ENCODE measurements at places on chromosomes 4 and X.

GRCh38 chrX:11414091-11414490, 120.9 kb downstream of the AMELX start:
- DNase-seq = no peak

GRCh38 chr4:176539091-176539784, 219.5 kb downstream of the SPCS3 start:
- DNase-seq = no peak

- DNase-seq = no peak
These were observed 18.8 kb downstream of the SLC25A31 start for GRCh38 chr4:127748957-127749356.

- no peak for DNase-seq
These were observed 5.2 kb upstream of the RPGR start for GRCh38 chrX:38332505-38332904.

GRCh38 chr4:145979160-145979559, 40.5 kb upstream of the ZNF827 start:
- DNase-seq = no peak

- DNase-seq = no peak
These were observed 99.9 kb upstream of the TENM3 start for GRCh38 chr4:182143086-182143821.

- DNase-seq = no peak
These were observed 3.5 kb upstream of the RNF212 start for GRCh38 chr4:1116838-1117237.

- no peak for DNase-seq
These were observed 218.6 kb downstream of the SPCS3 start for GRCh38 chr4:176538217-176538925.

- no peak for DNase-seq
These were observed 10.1 kb downstream of the REELD1 start for GRCh38 chr4:146224326-146224966.

DNA sequence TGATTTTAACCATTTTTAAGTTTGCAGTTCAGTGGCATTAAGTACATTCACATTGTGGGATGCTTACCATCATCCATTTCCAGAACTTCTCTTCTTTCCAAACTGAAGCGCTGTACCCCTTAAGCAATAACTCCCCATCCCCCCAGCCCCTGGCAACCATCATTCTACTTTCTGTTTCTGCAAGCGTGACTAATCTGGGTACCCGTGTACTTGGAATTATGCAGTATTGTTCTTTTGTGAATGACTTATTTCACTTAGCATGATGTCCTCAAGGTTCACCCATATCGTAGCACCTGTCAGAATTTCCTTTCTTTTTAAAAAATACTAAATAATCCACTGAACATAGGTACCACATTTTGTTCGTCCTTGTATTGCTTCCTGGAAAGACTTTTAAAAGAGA, 32.9 kb downstream of the USP9X start:
- no peak for DNase-seq

DNA sequence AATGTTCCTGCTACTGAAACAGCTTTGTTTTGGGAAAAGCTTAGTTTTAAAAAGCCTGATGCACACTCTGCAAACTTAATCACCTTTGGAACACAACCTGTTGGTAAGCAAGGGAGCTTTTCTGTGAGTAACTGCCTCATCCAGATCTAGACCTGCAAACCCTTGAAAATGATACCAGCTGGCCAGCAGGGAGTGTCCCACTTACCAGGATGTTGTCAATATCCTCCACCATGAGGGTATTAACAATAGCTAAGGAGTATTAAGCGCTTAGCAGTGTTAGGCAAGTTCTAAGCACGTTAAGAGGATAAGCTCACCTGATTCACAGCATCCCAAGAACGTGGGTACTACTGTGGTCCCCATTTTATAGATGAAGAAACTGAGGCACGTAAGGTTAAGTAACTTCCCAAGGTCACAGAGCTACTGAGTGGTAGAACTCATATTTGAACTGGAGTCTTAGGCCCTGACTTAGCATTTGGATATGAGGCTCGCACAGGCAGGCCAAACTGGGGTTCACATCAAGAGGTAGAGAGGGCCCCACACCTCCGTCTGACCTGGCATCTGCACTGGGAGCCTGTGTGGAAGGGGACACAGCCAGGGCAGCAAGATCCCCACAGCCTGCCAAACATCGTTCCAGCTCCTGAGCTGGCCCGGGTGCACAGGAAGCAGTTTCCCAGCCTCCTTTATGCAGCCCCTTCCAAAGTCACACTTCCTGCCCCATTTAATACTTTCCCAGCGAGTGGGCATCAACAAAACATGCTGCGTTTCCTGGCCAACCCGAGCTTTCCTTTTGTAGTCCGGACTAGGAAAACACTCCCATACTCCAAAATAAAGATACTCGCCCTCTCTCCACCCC, 32.7 kb downstream of the IRF2 start:
- DNase-seq = no peak

- DNase-seq = no peak
These were observed 444.1 kb downstream of the STIM2 start for GRCh38 chr4:27304751-27305150.

DNA sequence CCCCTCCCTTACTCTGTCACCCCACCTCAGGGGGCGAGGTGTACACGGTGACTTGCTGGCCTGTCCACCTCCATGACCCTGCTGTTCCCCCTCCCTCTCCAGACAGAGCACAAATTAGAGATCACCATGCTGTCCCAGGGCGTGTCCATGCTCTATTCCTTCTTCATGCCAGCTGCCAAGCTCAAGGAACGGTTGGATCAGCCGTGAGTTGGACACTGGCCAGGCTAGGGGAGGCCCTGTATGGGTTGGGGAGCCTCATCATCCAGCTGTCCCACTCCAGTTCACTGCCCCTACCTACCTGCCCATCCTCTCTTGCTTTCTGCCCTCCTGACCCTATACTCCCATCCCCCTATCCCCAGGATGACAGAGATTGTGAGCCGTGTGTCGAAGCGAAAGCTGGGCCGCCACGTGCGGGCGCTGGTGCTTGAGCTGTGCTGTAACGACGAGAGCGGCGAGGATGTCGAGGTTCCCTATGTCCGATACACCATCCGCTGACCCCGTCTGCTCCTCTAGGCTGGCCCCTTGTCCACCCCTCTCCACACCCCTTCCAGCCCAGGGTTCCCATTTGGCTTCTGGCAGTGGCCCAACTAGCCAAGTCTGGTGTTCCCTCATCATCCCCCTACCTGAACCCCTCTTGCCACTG, 3.9 kb upstream of the CDK16 start:
- DNase-seq = no peak

DNA sequence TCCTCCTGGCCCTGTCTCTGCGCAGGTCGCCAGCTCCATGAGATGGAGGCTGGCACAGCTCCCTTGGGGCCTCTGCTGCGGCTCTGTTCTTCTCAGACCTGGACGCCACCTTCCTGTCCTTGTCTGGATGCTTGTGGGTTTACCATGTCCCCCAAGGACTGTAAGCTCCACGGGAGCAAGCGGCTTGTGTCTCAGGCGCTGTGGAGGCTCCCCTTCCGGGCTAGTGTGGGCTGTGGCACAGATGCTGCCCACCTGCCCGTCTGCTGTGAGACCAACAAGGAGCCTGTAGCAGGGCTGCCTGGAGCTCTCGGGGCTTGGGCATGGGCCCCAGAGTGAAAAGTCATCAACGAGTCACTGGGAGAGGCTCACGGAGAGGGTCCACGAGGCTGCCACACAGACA, 25.2 kb downstream of the NAT8L start:
- no peak for DNase-seq

DNA sequence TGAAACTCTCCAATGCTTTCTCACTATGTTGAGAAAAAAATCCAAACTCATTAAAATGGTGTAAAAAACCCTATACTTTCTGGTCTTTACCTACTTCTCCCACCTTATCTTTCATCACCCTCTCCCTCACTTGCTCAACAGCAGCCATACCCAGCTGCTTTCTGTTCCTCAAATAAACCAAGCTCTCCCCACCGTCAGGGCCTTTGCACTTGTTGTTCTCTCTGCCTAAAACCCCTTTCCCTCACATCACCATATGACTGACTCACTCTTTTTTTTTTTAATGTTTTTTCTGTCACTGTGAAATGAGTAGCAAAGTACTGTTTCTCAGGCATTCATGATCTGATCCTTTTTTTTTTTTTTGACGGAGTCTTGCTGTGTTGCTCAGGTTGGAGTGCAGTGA, 122.3 kb upstream of the TMEM164 start:
- no peak for DNase-seq

DNA sequence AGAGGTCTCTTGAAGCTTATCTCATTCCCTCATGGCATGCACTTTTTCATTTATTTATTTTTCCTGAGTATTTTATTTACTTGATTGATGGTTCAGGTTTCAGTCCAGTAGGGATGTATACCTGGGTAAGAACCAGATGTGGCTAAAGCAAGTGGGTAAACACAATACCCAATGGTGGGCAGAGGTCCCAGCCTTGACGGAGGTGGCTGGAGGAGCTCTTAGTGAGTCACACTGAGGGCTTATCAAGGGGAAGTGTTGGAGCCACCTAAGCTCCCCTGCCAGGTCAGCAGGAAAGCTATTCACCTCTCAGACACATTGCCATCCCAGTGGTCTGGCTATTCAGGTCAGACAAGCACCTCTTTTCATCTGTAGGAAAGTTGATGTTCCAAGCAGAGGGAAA, 236.2 kb upstream of the MAGEB16 start:
- DNase-seq = no peak

GRCh38 chrX:31240982-31241381, 169.1 kb upstream of the FTHL17 start:
- DNase-seq = no peak
